Upper lobe of left lung (tissue), 6 donors: ENCODE measurements at places on chromosomes 3 and 15. TPM values are rescaled to one million over a fixed set of nuclear protein-coding genes. Genes with fewer than 3 reads are reported as not detected.
A peak's percentile ranks its signal among the peaks of the same experiment; 100 is the strongest.

The SLC28A1 gene
- not detected for total RNA-seq

The OR5K2 gene
- not detected for total RNA-seq

The UPK1B gene
- 0.57 TPM for total RNA-seq

The SCN11A gene
- 0.10 TPM for total RNA-seq

The ADAMTSL3 gene
- 12.4 TPM for total RNA-seq

The TRH gene
- 0.55 TPM for total RNA-seq

The DLEC1 gene
- 6.8 TPM for total RNA-seq

The ZBTB47 gene
- total RNA-seq = 25.1 TPM

The FEZF2 gene
- total RNA-seq = not detected

The FAM81A gene
- total RNA-seq = 10.8 TPM

The FETUB gene
- not detected for total RNA-seq

The LINGO1 gene
- 0.55 TPM for total RNA-seq

DNA sequence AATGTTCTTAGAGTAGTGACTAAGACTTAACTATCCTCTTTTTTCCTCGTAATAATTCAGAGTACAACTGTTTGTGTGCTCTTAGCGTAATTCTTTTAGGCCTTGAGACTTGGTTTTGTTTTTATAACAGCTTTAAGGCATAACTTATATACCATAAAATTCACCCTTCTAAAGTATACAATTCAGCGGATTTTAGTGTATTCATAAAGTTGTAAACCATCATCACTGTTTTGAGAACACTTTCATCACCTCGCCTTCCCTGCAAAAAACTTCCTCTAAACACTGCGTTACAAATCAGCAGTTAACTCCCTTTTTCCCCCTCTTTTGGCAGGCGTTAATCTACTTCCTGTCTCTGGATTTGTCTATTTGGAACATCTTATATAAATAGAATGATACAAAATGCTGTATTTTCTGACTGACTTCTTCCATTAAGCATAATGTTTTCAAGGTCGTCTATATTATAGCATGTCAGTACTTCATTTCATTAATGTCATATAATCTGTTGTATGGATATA lies 18.7 kb downstream of the DNAJC13 start:
- H3K4me3 ChIP-seq = no peak overlapping the region
- H3K27me3 ChIP-seq = no peaks in the 10 kb centered on the region
- DNase-seq = no peak

- no peak for DNase-seq
- H3K27me3 ChIP-seq = no peaks in the 10 kb centered on the region
- peaks cover 41% of the 10 kb centered on the region for H3K36me3 ChIP-seq
- no peak overlapping the region for H3K4me3 ChIP-seq
- no peaks in the 10 kb centered on the region for H3K4me1 ChIP-seq
- H3K27ac ChIP-seq = no peak overlapping the region
These were observed 85.5 kb downstream of the LARS2 start for GRCh38 chr3:45473841-45474240.

- no peaks in the 10 kb centered on the region for H3K4me1 ChIP-seq
- no peaks in the 10 kb centered on the region for H3K36me3 ChIP-seq
- no peaks in the 10 kb centered on the region for H3K27me3 ChIP-seq
- DNase-seq = no peak
- no peak overlapping the region for H3K27ac ChIP-seq
These were observed 226.8 kb downstream of the PLCL2 start for GRCh38 chr3:17111586-17111985.

DNA sequence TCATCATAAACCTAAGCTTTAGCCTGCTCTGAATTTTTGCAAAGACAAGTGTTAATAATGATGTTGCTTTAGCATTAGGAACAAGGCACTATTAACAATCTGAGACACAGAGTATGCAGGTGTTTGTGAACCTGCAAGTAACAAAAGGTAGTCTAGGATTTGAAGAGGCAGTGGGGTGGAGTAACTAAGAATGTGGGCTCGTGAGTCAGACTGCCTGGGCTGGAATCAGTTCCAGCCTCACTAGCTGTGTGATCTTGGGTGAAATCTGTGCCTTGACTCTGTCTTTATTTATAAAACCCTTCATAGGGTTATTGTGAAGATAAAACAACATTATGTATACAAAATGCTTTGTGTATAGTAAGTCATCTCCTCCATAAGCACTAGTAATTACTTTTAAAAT lies 610.6 kb upstream of the CFAP20DC start:
- H3K27me3 ChIP-seq = no peaks in the 10 kb centered on the region
- H3K4me3 ChIP-seq = no peak overlapping the region
- H3K36me3 ChIP-seq = no peaks in the 10 kb centered on the region
- peaks cover 31% of the 10 kb centered on the region for H3K4me1 ChIP-seq
- peak; percentile 59 for DNase-seq

- peak overlapping the region; percentile 37 for H3K27ac ChIP-seq
- no peaks in the 10 kb centered on the region for H3K27me3 ChIP-seq
- no peaks in the 10 kb centered on the region for H3K36me3 ChIP-seq
These were observed 148.6 kb upstream of the NR2F2 start for GRCh38 chr15:96181873-96182301.

GRCh38 chr3:87088430-87088992 lies 97.6 kb upstream of the VGLL3 start:
- H3K4me1 ChIP-seq = no peaks in the 10 kb centered on the region
- DNase-seq = no peak
- H3K27me3 ChIP-seq = no peaks in the 10 kb centered on the region
- peak overlapping the region; percentile 63 for H3K4me3 ChIP-seq

DNA sequence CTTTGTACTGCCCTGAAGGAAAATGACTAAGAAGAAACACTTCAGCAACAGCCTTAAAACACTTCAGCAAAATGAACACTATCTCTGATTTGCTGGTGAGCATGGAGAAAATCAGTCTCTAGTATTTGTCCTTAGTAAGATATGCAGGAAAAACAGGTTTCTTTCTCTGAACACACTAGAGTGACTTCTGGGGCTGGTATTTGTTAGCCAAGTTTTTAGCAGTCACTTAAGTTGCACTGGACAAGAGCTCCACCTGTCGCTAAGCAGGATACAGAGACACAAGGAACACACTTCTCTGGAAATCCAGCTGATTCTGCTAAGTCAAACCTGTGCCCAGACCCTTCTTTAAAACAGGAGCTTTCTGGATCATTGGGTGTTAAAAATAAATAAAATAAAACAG lies 65.3 kb downstream of the CHAC1 start:
- H3K27me3 ChIP-seq = no peaks in the 10 kb centered on the region
- H3K4me3 ChIP-seq = no peak overlapping the region
- H3K27ac ChIP-seq = peak overlapping the region; percentile 9

GRCh38 chr3:28698706-28699105 lies 350.1 kb upstream of the AZI2 start:
- no peak overlapping the region for H3K4me3 ChIP-seq
- no peaks in the 10 kb centered on the region for H3K4me1 ChIP-seq
- DNase-seq = no peak
- no peaks in the 10 kb centered on the region for H3K36me3 ChIP-seq

GRCh38 chr15:73249499-73249898 lies 119.3 kb downstream of the HCN4 start:
- no peaks in the 10 kb centered on the region for H3K4me1 ChIP-seq
- H3K27ac ChIP-seq = no peak overlapping the region
- H3K36me3 ChIP-seq = peaks cover under 1% of the 10 kb centered on the region
- no peak overlapping the region for H3K4me3 ChIP-seq

- H3K27me3 ChIP-seq = no peaks in the 10 kb centered on the region
- H3K27ac ChIP-seq = no peak overlapping the region
- peaks cover 6% of the 10 kb centered on the region for H3K4me1 ChIP-seq
- DNase-seq = no peak
- no peak overlapping the region for H3K4me3 ChIP-seq
- no peaks in the 10 kb centered on the region for H3K36me3 ChIP-seq
These were observed 55.7 kb downstream of the CORO2B start for GRCh38 chr15:68634531-68634930.

DNA sequence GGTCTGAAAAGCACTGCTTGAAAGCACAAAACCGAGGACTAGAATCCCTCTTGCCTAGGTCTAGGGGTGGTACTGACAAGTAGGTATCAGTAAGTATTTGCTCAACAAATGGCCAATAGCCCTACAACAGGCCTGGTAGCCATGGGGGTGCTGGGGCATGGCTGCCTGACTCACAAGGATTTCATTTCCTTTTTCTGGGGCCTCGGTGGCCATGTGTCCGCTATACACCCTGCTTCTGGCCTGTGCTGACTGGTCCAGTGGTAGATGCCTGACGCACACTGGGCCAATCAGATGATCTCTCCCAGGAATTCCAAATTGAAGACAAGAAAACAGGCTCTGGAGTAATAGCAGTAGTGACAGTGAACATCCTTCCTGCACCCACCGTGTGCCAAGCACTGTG lies 29.4 kb downstream of the MELTF start:
- no peak overlapping the region for H3K27ac ChIP-seq
- no peak overlapping the region for H3K4me3 ChIP-seq
- H3K36me3 ChIP-seq = no peaks in the 10 kb centered on the region
- peaks cover 5% of the 10 kb centered on the region for H3K4me1 ChIP-seq

DNA sequence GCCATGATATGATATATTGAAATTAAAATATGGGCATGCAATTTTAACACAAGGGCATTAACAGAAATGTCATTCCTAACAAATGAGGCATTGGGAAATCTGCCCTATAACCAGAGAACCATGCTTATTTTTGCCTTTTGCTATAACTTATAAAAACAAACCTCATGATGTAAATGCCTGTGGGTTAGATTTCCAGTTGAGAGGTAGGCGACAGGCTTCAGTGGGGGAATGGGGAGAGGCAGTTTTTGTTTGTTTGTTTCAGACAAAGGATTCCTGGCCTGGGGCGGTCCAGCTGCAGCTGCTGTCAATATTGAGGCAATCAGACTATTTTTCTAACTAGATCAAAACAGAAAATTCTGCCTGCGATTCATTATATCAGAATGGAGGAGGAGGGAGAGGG lies 490.4 kb upstream of the CFAP20DC start:
- H3K27ac ChIP-seq = no peak overlapping the region
- no peaks in the 10 kb centered on the region for H3K36me3 ChIP-seq
- no peaks in the 10 kb centered on the region for H3K27me3 ChIP-seq
- H3K4me3 ChIP-seq = no peak overlapping the region
- no peak for DNase-seq

DNA sequence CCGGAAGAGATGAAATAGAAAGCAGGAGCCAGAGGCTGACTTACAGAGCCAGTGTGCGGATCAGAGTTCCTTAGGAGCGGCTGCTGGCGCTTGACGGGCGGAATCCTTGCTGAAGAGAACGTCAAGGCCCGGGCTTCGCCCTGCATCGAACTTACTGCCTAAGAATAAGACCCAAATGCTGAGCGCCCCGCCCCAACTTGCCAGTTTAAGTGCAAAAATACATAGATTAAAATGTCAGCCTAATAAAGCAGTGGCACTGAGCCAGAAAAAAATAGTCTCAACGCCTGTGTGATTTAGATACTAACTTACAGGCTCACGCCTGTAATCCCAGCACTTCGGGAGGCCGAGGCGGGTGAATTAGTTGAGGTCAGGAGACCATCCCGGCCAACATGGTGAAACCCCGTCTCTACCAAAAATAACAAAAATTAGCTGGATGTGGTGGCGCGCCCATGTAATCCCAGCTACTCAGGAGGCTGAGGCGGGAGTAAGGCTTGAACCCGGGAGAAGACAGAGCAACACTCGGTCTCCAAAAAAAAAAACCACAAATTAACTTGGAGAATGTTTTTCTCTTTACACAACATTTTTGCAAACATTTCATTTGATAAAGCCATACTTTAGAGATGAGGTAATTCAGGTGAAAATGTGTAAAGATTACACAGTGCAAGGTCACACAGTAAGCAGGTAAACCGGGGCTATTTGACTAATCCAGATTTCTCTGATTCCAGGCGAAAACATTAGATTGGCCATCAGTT lies 1.2 kb upstream of the UBP1 start:
- no peak for DNase-seq
- peaks cover 36% of the 10 kb centered on the region for H3K4me1 ChIP-seq
- no peaks in the 10 kb centered on the region for H3K36me3 ChIP-seq

DNA sequence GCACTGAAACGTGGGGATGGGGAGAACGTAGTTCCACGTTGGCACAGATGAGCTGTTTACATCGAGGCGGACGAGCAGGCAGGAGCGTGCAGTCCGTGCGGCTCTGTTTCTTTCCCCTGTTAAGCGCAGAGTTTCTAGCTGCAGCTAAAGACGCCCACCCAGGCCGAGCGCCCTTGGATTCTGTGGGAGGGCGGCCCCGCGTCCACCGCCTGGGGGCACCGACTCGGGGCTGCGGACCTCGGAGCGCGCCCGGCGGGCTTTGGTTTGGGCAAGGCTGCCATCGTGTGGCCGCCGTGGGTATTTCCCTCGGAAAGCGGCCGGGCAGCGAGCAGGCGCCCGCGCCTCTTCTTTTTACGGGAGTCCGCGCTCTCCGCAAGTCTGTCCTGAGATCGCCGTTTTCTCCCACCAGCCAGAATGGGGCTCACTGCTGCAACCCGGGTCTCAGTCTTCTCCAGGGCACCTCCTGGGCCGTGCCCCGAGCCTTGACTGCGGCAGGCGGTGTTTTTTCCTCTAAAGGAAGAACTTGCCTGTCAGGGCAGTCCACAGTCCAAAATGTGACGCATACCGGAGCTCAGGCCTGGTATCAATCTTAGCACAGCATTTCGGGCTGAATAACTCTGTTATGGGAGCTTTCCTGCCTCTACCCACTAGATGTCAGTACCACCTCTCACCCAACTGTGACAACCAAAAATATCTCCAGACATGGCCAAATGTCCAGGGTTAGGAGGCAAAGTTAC lies 219.9 kb upstream of the IGF1R start:
- peak; percentile 67 for DNase-seq
- peaks cover 9% of the 10 kb centered on the region for H3K4me1 ChIP-seq
- no peaks in the 10 kb centered on the region for H3K36me3 ChIP-seq
- peak overlapping the region; percentile 39 for H3K4me3 ChIP-seq
- peaks cover 5% of the 10 kb centered on the region for H3K27me3 ChIP-seq

GRCh38 chr3:115876876-115877614 lies 253.7 kb downstream of the GAP43 start:
- H3K36me3 ChIP-seq = no peaks in the 10 kb centered on the region
- peaks cover 4% of the 10 kb centered on the region for H3K4me1 ChIP-seq
- no peak overlapping the region for H3K4me3 ChIP-seq
- DNase-seq = no peak
- H3K27me3 ChIP-seq = no peaks in the 10 kb centered on the region

DNA sequence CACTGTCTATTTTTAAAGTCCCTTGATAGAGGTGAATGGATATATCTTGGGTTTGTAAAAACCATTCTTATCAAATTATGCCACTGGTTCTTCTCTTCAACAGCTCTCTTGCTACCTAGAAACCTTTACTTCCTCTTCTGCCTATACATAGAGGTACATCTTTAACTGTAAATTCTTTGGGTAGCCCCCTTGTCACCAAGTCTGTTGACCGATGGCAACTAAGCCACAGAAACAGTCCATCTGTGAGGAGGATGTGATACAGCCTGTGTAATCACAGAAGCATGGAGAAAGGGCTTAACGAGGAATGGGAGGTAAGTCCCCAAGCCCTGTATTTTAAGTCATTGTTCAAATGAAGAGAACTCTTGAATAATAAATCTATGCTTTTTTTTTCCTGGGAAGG lies 246.5 kb upstream of the MDFIC2 start:
- H3K4me3 ChIP-seq = no peak overlapping the region
- no peak overlapping the region for H3K27ac ChIP-seq
- DNase-seq = no peak
- H3K4me1 ChIP-seq = no peaks in the 10 kb centered on the region
